Fibroblast of upper back skin (primary cell): ENCODE measurements at places on chromosomes 12 and 14.

DNA sequence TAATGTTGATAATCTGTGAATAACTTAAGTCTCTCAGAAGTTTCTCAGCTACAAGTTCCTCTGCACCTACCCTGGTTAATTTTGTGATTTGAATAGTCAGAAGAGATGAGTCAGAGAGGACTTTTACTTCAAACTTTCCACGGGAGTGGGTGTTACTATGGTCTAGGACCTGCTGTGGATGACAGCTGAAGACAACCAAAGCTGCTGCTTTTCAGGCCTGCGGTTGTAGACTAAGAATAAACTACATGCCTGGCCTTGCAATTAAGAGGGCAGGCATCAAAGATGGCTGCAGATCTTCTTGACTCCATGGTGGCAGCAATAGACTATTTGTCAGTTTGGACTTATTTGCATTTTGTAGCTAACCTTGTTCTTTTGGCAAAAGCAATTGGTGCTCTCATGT, 227.1 kb upstream of the KRR1 start:
- DNase-seq: no peak

- peak; percentile 89 for DNase-seq
These were observed 9.0 kb downstream of the TMBIM6 start for GRCh38 chr12:49750027-49750995.

DNA sequence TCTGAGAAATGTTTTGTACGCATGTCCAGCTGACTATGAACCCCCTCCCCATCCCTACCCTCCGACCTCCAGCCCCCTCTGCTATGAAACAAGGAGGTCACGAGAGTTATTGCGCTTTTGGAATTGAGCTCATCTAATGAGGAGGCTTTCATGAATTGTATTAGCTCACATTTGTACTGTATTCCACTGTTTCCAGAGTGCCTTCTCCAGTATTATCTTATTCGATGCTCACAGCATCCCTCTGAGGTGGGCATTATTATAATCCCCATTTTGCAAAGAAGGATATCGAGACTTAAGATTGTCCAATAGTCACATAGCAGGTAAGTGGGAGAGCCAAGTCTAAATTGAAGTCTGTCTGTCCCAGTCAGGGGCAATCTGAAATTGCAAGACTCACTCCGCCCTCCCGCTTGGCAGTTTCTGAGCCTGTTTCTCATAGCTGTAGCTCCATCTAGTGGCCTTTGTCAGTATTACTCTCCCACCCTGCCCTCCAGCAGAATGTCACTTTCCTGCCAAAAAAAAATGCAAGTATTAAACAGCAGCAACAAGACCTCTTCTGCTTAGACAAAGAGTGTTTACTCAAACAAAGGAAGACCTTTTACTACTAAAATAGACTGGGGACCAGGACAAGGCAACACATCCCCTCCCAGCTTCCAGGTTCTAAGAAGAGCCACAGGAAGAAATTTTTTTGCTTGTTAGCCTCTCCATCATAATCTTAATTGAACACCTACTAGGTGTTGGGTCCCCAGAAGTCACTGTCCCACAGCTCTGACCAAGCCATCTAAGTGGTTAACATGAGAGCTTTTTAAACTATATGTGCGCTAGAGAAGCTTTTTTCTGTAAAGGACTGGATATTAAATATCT, 48.6 kb upstream of the TMEM233 start:
- DNase-seq: peak; percentile 62

DNA sequence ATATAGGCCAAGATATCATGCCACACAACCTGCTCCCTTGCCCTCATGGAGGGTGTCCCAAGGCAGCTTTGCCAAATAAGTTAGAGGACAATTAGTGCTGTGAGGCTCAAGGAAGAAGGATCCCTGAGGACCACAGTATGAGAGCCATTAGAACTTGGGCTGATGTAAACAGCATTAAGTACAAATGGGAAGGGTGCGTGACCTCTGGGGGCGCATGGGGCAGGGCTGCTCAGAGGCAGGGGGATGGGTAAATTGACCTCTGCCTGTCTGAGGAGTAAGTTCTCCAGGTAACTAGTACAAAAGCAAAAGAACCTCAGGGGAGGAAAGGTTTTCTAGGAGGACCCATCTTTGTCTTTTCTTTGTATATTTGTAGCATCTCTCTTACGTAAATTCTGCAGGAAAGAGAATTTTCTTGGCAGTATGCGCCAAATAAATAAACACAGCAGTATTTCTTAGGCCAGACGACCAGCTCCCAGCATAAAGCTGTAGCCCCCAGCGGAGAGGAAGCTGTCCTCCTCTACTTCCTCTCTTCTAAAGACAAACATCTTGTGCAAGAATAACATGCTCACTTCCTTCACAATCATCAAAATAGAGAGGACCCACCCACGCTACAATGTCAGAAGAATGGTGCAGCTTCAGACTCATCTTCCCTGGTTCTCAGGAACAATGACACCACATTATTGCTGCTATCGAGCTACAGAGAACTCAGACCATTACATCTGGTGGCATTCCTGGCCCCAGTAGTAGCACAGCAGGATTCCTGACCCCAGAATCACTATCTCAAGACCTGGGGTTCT, 16.4 kb upstream of the VWF start:
- no peak for DNase-seq

DNA sequence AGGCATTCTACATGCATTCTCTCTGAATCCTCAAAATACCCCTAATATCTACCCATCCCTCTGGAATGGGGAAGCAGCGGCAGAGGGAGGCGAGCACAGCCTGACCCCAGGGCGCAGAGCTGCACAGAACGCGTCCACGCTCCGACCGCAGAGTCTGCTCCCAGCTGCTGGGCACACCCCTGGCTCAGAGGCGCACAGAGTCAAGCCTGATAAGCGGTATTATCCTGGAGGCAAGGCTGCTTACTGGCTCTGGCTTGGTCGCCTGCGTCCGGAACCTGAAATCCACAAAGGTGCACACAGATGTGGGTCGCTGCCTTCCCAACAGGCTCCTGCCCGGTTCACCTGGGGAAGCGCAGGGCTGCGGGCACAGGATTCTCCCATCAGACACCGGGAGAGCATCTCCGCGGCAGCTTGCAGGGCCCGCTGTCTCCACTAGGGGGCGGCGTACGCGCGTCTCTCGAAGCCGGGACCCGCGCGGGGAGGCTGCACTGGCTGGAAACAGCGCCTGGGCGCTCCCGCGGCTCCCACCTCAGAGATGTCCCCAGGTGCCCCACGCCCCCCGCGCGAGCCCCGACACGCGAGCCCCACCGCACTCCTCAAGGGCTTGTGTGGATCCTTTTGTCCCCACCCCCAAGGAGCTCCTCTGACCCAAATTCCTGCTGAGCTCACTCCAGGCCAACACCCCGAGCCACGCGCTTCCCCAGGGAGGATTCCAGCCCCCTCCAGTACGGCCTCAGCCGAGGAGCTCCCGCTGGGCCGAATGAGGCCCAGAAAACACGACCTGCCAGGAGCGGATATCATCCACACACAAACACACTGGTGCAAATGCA, 120.1 kb upstream of the FZD10 start:
- no peak for DNase-seq

DNA sequence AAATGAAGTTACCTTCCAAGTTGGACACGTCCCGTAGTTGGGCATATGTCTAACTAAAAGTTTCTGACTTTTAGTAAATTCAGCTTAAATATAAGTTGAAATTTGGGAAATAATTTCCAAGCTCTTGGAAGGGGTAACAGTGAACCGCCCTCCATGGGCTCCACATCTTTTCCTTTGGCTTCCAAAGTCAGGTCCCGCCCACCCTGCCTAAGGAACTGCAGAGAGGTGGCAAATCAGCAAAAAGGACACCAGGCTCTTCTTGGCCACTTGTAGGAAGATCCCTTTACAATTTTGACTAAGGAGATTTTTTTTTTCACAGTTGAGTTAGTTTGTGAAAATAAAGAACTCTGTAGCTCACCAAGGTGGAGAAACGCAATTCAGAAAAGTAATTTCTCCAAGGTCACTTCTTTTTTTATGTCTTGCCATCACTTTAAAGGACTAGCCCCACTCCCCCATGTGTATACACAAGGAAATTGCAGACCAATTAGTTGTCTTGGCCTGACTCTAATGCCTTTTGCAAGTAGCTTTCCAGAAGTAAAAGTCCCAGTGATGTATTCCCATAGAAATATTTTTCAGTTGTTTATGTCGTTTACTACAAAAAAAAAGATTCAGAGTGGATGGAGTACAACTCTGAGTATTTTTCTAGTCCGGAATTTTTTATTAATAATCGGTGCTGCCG, 181.2 kb downstream of the PELI2 start:
- peak; percentile 13 for DNase-seq

GRCh38 chr14:50453869-50454268, 57.2 kb upstream of the CDKL1 start:
- no peak for DNase-seq

DNA sequence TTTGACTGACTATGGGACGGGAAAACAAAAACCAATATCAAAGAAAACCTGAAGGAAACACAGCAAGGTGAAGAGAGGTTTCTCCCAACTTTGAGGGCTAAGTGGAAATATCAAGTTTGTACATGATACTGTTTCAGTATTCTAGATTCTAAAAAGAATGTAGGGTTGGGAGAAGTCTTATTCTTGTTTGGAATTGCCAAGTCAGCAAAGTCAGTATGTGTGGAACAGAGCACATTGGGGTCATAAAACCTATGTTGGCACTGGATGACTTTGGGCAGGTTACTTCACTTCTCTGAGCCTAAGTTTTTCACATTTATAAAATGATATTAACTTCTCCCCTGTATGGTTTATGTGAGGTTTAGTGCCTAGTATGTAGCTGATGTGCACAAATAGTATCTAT, 182.2 kb downstream of the ANO4 start:
- DNase-seq: no peak

GRCh38 chr14:78455896-78456435, 285.8 kb downstream of the NRXN3 start:
- no peak for DNase-seq

GRCh38 chr14:75252254-75252837, 26.3 kb upstream of the FOS start:
- DNase-seq: no peak

DNA sequence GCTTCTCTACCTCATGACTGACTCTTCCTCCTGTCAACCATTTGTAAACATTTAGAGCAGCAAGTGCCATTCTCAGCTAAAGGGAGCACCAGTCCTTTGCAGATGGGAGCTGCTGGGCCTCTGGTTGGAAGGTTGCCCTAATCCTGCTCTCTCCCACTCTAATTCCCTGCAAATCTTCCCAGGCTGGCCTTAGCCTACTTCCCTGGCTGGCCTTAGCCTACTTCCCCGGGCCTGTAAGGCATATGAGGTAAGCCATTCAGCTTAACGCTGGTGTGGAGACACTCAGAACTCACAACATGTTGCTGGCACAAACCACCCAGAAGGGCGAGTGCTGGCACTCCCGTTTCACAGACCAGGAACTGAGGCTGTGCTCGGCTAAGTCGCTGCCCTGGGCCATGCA, 69.0 kb downstream of the CPSF2 start:
- no peak for DNase-seq

DNA sequence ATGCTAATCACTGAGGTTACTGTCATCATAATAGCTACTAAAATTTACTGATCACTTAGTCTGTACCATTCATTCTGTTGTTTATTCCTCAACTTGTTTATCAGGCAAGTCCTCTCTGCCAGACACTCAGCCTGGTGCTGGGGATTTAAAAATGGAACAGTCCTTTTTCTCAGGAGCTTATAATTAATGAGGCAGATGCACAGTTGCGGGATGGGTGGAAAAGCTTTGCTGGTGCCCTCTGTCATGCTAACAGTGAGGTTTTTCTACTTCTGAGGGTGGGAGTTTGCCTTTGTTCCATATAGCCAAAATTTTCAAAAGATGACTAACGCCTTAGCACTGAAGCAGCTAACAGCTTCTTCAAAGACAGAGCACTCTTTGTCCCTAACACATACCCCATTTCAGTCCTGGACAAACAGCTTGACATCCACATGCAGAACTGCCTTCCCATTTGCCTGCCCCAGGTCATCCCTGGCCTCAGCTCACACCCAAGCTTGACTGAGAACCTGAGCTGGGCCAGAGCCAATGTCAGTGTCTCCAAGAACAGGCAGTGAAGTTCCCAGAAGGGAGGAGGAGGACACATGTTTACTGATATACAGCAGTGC, 30.8 kb upstream of the HSPB8 start:
- no peak for DNase-seq

DNA sequence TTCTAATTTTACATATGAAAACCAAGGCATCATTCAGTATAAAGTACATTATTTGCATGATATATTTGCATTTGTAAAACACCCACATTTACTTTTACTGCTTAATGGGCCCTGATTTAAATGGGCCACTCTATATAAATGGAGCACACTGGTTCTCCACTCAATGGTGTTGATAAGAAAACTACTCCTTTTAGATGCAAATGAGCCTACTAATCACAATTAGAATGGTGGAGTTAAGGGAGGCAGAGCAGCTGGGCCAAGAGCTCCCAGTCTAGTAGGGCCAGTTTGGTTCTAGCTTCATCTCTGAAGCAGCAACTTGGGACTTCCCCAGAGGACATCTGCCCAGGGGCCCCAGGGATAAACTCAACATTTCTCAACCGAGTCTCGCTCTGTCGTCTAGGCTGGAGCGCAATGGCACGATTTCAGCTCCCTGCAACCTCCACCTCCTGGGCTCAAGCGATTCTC, 120.7 kb downstream of the FOXN3 start:
- no peak for DNase-seq

- no peak for DNase-seq
These were observed 60.4 kb downstream of the SMUG1 start for GRCh38 chr12:54128416-54128815.

DNA sequence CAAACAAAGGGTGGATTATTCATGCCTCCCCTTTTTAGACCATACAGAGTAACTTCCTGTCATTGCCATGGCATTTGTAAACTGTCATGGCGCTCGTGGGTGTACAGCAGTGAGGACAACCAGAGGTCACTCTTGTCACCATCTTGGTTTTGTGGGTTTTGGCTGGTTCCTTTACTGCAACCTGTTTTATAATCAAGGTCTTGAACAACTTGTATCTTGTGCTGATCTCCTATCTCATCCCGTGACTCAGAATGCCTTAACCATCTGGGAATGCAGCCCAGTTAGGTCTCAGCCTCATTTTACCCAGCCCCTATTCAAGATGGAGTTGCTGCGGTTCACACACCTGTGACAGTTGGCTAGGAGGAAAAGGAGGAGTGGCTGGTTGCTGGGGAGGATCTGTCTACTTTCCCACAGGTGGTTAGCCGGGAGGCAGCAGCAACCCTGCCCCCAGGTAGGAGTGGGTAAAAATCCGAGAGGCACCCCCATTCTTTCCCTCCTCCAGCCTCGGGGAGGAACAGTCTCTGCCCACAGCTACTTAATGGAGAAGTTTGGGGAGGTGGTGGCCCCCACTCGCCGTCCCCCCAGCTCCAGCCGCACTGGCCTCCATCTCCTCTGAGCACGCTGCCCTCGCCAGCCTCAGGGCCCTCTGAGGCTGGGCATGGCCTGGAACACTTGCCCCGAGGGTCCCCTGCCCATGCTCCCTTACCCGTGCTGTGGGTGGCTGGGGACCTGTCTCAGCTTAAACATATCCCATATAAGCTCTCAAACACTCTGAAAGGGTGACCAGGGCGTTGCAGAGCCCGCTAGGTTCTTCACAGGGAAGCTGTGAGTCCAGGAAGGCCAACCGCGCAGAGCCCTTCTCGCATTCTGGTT, 41.7 kb downstream of the SMIM41 start:
- DNase-seq: no peak

- no peak for DNase-seq
These were observed 433.6 kb downstream of the ZFP36L1 start for GRCh38 chr14:68359022-68359836.
